CD4-positive, alpha-beta T cell treated with Interleukin-12 subunit alpha and Interleukin-12 subunit beta, for 1 hour (primary cell): ENCODE measurements at places on chromosomes 11 and 22.

DNA sequence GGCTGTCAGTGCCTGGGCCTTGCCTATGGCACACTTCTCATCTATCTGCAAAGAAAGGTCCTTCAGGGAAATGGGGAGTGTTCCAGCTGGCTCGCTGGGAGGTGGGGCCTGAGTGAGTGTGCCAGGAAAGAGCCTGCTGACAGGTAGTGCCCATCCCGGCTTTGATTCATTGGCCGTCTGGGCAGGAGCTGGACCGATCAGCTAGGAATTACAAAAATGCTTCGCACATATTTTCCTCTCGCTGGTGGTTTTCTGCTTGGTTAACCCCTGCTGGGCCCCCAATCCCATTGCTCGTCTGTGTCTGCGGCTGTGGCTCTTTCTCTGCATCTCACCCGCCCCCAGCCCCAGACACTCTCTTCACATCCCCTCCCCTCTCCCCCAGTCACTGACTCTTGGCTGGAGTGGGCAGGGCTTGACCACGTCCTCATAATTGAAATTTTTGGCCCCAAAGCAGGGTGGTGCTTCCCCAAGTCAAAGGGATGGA lies 10.8 kb downstream of the LIF start:
- DNase-seq = no peak

- no peak for DNase-seq
Observed at GRCh38 chr11:4862447-4863236, 13.6 kb upstream of the OR51S1 start.

GRCh38 chr22:44536411-44536810 lies 38.4 kb upstream of the RTL6 start:
- DNase-seq = no peak

DNA sequence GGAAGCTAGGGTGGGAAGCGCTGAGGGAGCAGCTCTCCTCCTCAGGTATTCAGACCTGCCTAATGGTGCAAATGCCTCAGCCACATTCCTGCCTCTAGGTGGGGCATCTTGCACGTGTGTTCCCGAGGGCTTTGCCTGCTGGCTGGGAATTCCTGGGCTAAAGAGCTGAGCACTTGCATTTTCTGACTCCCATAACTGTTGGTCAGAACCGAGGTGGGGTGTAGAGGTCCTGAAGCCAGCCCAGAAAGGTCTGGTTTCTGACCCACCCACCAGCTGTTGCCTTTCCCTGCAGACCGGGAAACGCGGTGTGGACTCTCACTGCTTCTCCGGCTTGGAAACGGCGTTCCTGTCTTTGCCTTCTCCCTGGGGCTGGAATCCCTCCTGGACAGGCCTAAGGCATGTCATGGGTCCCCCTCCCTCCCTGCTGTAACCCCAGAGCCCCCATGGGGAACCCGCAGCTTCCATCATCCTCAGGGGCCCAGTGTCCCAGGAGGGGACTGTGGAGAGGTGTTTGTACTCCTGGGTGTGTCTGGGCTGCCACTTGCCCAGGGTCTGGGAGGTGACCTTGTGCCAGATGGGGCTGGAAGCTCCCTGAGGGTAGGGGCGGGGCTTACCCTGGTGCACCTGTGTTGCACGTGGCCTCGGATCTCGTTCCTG lies 24.0 kb upstream of the SMIM38 start:
- no peak for DNase-seq

DNA sequence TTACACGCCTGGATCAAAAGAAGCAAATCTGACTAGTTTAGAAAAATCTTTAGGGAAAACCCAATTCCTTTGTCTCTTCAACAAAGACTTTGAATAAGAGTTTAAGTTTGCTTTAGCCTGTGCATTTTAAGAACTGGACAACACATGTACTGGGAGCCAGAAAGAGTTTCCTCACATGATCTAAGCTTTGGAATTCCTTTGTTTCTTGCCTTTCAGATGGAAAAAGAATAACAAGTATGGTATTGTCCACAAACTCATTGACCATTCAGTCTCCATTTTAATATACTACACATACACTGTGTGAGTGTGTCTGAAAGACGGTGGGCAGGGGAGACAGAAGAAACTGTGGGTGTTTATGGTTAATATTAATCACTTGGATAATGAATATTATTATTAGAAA lies 205.6 kb downstream of the MAML2 start:
- DNase-seq = no peak

DNA sequence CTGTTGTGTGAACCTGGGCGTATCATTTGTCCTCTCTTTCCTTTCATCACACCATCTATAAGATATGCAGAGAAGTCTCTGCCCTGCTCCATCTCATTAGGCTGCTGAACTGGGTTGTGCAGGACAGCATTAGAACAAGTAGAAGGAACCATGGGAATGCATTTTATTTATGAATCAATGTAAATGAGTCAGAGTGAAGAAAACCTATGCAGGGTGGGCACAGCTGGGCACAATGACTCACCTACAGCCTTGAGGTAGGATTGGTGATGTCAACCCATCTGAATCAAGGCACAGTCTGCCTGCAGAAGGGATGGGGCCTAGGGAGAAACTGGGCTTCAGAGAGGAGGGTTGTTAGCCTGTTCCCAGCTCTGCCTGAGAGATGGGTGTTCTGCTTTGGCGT lies 123.4 kb downstream of the CSNK2A3 start:
- no peak for DNase-seq

- no peak for DNase-seq
Observed at GRCh38 chr11:47994417-47994816, 14.1 kb downstream of the PTPRJ start.
